ENCODE measurements at places on chromosomes 11 and 22.

DNA sequence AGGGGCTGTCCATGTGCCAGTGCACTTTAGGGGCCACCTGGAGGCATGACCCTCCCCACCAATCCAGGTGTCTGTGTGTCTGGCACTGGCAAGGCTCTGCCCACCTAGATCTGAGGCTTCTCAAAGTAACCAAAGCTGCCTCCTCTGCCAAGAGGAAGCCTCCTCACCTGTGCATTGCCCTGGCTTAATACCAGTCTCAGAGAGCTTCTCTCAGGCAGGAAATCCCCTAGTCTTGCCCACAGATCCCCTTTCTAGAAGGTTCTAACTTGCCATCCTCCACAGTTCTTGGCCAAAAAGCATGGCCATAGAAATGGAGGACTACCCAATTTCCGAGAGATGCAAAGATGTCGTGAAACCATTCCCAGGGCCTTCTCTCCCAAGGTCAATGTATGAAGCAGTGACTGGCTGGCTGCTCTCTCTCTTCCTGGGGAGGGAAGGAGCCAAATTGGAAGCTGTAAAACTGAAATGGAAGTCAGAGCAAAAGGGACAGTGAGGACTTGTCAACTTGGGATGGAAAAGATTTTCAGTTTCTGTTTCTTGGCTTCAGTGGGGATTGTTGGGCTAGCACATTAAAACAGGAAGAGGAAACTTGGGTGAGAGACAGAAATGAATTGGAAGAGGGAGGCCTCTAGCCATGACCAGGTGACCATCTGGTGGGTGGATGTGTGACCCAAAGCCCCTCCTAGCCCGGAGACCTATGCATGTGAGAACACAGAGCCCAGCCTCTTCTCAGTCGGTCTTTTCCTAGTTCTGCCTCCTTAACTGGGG is 68.8 kb downstream of the PRDM11 start:
- DNase-seq, result no peak

DNA sequence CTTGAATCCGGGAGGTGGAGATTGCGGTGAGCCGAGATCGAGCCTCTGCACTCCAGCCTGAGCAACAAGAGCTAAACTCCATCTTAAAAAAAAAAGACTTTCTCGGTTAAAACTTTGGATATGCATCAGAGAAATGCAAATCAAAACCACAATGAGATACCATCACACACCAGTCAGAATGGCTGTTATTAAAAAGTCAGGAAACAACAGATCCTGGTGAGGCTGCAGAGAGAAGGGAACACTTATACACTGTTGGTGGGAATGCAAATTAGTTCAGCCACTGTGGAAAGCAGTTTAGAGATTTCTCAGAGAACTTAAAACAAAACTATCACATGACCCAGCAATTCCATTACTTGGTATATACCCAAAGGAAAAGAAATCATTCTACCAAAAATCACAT is 619.4 kb upstream of the KIRREL3 start:
- no peak for DNase-seq

- no peak for DNase-seq
Observed at GRCh38 chr22:46148336-46148735, 2.0 kb upstream of the PPARA start.

DNA sequence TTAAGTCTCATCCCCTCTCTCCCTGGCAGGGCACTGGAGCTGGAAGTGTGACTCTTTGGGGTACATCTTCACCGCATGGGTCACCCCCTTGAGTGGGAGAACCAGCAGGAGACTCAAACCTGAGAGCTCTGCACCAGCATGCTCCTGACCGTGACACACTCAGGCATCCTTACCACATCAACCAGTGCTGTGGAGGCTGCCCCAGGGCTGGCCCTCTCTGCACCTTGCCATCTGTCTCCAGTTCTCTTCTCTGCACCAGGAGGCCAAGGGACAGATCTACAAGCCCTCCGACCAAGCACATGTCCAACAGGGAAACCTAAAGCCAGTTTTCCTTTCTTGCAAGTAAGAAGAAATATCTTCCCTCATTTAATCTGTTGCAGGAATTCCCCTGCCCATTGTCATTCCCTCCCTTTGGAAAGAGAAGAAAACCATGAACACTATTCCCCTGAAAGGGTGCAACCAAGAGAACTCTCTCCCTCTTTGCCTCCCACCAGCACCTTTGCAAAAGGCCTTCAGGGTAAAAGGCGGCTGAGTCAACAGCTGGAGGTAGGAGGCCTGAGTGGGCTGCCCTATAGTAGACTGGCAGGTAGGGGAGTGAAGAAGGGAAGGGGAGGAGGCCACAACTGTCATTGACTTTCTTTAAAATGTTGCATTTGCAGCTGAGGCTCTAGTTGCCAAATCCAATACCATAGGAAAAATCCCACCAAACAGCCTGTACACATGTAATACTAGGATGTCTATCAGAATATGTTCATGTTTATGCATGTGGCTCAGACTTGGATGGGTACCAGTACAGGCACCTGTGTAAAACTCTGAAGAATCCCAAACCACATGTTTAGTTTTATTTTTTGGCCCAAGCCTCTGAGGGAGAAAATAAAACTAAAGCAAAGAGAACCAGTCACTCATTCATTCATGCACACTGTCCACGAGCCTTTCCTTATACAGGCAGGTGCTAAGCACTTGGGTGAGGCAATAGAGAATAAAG is 117.0 kb downstream of the WT1 start:
- no peak for DNase-seq

GRCh38 chr22:27157666-27158370 is 500.4 kb downstream of the MIAT start:
- no peak for DNase-seq

DNA sequence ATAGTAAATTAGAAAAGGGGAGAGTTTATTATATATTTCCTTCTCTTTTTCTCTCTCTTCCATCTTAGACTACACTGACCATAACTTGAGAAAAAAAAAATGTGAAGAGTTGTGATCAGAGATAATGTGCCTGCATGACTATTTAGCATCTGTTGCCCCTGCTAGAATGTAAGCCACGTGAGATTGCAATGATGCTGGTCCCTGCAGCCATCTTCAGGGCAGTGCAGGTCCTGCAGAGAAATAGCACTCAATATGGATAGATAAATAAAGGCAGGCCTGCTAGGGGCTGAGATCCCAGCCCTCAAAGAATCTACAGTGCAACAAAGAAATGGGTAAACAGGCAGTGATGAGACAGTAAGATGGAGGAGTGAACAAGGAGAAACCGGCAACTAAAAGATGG is 7.8 kb upstream of the DKK3 start:
- no peak for DNase-seq

Data from activated CD8-positive, alpha-beta memory T cell treated with anti-CD3 and anti-CD28 coated beads for 4 hours (primary cell).